Umbilical cord (tissue), 2 donors: ENCODE measurements at places on chromosomes 6 and 20.

GRCh38 chr6:169999367-169999766 is 247.9 kb downstream of the ERMARD start:
- no peak for DNase-seq

GRCh38 chr6:102417368-102417998 is 1024.0 kb downstream of the GRIK2 start:
- DNase-seq: no peak

- DNase-seq: no peak
Observed at GRCh38 chr6:88013015-88013414, 34.6 kb upstream of the SPACA1 start.

DNA sequence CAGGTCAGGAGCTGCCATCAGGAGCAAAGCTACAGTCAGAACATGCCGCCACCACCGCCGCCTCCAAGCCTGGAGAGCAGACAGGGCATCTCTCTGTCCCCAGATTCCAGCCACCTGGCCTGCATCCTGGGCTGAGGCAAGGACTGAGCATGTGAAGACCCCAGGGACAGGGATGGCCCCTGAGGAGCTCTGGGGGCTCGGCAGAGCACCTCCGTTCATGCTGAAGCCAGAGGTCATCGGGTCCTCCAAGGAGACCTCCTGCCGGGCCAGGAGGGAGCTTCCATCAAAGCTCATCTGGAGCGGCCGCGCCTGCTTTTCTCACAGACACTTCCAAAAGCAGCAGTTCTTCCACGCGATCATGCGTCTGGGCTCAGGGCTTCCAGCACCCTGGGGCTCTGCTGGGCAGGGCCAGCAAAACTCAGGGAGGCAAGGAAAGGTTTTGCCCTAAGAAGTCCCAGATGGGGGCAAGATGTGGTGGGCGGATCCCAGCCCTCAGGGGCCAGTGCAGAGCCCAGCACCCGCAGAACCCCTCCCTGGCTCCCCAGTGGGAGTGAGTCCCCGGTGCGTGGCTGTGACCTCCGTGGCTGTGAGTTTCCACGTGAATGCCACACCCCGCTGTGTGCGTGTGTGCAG is 138.4 kb downstream of the TAF4 start:
- DNase-seq: no peak

GRCh38 chr6:4774296-4774695 is 1.9 kb upstream of the CDYL start:
- DNase-seq: no peak

DNA sequence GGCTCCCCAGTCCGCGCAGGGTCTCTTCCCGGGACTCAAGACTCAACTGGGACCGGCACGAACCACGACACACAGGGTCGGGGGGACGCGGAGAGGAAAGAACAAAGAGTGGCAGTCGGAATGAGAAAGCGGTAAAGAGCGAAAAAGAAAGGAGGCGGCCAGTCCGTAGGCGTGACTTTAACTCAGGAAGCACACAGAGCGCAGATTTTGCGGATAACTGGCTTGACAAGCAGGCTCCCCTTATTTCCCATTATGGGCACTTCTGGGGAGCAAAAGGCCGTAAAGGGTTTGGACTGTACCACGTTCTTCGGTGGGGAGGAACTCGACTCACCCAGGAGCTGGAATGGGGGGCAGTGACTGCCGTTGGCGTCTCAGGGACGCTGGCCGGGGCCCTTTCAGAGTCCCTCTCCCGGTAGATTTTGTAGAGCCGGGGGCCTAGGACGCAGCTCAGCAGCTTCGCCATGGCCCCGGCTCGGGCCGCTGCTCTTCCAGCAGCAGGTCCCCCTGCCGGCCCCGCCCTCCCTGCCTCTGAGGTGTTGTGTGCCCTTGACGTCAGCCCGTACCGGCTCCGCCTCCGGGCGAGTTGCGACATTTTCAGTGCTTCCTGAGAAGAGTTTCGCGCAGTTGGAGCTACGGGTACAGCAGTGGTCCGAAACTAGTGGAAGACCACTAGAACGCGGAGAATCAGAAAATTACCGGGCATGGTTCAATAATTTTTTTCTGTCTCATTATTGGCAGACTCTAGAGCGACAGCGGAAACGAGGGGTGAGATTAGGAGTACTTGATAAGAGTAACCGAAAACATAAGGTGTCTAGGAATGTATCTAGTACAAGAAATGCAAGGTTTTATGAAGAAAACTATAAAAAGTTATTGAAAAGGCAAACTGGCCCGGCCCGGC is at the start of gene ABHD16A:
Gene ABHD16A (minus strand): TSS at position 506 of the 898 bp plus-strand sequence. CDS start 43 bp downstream, at position 463.
- peak; percentile 99 for DNase-seq

DNA sequence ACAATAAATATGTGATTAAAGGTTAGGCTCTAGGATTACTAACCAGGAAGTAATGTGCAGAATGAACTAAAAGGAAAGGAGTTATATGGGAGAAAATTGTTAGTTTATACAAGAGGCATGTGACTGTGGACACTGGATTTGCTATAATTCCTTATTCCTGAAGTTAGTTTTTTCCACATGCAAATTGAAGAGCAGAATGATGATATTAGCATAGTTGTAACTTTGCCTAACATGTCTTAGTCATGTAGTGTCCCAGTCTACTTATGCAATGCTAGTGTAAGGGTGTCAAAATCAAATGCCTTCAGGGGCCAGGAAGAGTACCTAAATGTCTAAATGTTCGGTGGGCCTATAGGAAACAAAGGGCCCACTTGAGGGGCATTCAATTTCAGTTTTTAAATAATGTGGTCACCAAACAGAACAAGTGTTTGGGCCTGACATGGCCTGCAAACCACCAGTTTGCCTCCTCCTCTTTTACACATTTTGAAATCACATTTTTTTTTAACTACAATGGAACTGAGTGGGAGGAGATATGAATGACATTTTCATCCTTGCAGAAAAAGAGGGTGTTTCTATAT is 28.0 kb upstream of the CEP85L start:
- DNase-seq: no peak

DNA sequence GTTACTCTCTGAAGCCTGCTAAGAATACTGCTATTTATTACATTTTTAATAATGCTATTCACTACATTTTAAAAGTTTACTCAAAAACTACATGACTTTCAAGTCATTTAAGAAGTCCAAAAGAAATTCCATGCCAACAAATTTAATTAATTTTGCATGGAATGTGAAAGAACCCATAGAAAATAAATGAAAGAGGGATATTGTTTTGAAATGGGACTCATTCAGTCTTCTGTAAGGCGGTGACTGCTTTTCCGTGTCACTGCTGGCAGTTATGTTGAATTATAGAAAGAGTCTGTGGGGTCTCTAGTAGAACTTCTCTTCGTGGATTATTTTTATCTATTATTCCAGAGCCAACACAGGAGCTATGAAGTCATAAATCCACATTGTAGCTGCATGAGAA is 211.2 kb downstream of the LAMA2 start:
- DNase-seq: peak; percentile 21

DNA sequence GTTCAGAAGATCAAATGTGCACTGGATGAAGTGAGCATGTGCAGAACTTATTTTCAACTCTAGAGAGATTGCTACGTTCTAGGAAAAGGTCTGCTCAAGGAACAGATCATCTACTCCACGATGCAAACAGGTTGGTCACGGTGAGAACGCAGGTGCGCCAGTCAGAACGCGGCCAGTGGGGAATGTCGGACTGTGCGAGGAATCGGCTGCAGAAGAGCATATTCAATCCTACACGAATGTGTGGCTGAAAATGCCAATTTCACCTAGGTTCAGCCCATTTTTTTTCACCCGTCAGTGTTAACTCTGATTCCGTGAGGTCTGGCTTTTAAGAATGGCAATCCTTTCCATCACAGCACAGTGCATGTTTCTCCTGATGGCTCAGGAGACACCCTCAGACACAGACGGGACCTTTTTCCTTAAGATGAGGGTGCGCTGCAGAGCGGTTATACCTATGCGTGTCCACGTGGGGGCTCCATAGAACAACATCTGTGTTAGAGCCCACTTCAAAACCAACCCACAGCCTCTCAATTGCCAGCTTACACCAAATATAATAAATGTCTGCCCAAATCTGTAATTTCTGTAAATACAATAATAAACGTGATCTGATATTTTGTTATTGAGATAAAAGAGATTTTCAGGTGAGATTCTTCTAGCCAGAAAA is 250.4 kb downstream of the FOXA2 start:
- peak; percentile 51 for DNase-seq

GRCh38 chr6:25354078-25354932 is 75.1 kb downstream of the CARMIL1 start:
- peak; percentile 50 for DNase-seq

- DNase-seq: no peak
Observed at GRCh38 chr6:77159730-77160129, 303.6 kb downstream of the HTR1B start.

GRCh38 chr6:45591306-45591705 is 213.6 kb upstream of the SUPT3H start:
- no peak for DNase-seq

DNA sequence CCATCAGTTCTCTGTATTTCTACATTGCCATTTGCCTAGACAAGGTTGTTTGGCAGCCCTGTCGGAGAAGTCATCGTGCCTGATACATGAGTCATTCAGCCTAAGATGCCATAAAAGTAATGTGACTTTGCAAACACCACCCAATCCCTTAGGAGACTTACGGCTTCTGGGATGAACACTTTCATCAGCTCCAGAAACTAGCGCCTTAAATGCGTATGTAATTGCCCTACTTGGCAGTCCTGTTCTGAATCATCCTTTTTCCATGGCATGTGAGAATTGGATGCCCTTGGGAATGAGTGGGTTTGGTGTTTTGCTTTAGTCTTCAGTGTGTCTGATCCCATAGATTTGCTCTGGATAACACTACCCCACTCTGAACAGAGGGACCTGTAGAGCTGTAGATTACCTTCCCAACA is 158.5 kb downstream of the SASH1 start:
- peak; percentile 33 for DNase-seq

DNA sequence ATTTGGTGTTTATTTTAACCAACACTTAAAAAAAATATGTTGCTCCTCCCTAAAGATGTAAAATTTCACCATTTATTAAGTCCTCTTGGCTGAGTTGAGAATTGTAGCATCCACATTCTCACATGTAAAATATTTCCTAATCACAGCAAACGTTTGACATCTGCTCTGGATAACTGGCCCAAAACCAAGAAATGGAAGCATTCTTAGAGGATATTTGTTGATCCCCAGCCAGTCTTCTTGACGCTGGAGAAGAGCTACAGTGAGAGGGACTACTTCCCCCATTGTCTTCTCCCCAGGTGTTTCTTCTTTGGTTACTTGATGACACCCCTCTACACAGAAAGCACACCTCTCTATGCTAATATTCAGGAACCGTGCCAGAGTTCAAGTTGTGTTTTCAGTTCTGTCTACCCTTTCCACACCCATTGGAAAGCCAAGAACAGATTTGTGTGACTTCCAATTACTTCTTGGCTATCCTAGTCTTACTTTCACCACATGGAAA is 454.5 kb upstream of the JAG1 start:
- no peak for DNase-seq

DNA sequence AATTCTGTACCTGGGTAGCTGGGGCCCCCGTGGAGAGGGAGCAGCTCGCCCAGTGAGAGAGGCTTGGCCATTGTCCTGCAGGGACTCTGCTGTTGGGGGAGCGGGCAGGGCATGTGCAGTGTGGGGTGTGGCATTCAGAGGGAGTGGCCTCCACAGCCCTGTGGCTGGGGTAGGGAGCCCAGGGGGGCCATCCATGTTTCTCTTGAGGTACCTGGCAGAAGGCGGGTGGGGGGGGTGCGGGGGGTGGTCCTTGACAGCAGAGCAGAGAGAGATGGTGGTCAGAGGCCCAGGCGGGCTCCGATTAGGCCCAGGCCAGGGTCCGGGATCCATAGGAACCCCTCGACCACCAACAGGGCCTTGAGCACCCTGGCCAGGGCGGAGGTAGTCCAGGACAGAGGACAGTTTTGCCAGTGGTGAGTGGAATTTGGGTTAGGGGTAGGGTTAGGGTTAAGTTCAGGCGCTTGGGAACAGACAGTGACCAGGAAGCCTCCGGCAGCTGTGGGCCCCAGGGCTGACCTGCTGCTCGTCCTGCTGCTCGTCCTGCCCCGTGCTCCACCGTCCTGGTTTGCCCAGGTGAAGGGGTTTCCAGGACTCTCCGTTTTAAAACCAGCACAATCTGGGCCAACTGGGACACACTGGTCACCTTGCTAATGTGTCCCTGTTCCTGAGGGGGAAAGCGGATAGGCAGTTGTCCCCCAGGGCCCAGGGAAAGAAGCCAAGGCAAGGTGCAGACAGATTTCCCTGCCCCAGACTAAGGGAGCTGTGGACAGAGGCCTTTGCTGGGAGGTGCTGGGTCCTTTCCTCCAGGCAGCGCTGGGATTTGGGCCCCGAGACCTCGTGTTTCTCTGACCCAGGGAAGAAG is 24.8 kb upstream of the MYT1 start:
- DNase-seq: no peak

- DNase-seq: peak; percentile 47
Observed at GRCh38 chr6:160293844-160294243, 35.2 kb upstream of the SLC22A2 start.

- peak; percentile 11 for DNase-seq
Observed at GRCh38 chr6:20835315-20836010, 301.2 kb downstream of the CDKAL1 start.

GRCh38 chr6:87293526-87293925 is 28.9 kb upstream of the SMIM8 start:
- DNase-seq: no peak

GRCh38 chr6:12163149-12163548 is 127.0 kb upstream of the EDN1 start:
- DNase-seq: no peak
